HEK293T (cell line): ENCODE measurements at places on chromosomes 3 and 15.

- no peak for DNase-seq
Observed at GRCh38 chr3:65268426-65268825, 580.6 kb upstream of the ADAMTS9 start.

DNA sequence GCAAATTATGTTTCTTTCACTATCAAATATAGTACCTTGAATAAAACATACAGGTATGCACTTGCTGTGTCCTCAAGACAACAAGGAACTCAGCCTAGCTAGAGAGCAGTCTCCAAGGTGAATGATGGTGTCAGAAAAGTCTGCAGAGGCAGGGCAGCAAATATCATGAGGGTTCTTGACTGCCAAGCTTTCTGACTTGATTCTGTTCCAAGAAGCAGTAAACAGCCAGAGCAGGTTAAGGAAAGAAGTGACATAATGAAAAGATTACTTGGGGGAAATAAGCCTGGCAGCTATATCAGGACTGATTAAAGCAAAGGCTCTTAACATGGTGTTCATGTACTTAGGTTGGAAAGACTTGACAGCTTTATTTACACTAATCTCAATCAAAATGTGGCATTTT lies 192.2 kb upstream of the GADL1 start:
- no peak for DNase-seq

DNA sequence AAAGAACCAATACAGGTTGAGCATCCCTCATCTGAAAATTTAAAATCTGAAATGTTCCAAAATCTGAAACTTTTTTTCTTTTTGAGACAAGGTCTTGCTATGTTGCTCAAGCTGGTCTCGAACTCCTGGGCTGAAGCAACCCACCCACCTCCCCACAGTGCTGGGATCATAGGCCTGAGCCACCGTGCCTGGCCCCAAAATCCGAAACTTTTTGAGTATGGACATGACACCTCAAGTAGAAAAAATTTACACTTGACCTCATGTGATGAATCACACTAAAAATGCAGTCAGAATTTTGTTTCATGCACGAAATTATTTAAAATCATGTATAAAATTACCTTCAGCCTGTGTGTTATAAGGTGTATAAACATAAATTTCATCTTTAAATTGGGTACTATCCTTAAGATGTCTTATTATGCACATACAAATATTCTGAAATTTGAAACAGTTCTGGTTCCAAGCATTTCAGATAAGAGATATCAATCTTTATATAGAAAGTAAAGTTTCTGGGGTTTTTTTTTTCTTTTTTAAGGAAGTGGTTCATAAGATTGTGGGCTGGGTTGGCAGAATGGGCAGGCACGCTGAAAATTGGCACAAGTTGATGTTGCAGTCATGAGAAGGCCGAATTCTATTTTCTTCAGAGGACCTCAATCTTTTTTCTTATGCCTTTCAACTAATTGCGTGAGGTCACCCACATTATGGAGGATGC lies 72.5 kb downstream of the SPRED1 start:
- DNase-seq, result no peak

DNA sequence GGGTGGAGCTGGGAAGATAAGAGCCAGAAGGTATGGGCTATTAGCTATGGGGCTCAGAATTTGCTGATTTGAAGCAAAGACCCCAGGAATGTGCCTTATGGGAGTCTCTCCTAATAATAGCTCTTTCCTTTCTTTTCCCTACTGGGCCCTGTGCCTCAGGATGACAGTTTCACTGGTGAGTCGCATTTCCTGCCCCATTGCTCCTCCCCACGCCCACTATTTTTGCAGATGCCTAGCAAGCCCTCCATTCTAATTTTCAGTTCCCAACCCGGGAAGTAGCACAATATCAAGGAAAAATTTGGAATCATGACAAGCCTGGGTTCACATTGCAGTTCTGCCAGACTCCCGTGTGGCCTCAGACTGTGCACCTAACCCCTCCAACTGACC lies 583 bp downstream of the IL17RE start:
- no peak for DNase-seq

DNA sequence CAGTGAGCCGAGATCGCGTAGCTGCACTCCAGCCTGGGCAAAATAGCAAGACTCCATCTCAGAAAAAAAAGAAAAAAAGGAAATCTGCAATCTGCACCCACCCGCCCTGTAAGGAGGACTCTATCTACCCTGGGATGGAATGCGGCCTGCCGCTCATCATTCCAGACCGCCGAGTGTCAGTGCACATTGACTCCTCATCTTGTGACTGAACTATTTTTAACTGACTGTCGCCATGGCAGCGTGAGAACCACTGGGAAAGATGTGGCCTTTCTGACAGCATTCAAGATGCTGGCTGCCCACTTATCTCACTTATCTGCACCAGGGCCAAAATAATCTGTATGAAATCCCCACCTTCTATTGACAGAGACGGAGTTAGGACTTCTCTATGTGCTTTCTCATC lies 38.8 kb upstream of the ANKRD34C start:
- DNase-seq, result no peak

DNA sequence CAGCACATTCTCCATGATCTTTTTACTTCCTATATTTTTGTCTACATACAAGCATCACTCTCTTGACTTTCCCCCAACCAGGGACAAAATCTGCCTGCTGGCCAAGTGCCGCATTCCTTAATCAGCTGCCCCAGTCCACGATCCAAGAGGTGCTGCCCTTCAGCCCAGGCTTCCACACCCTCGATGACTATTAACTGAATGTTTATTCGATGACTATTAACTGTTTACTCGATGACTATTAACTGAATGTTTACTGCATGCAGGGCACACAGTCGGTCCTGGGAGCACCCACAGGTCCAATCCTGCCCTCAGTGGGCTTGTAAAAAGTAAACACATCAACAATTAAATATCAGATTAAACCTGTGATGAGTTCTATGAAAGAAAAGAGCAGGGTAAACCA lies 256.9 kb downstream of the ARRDC4 start:
- DNase-seq, result no peak

GRCh38 chr3:98029083-98029482 lies 6.0 kb downstream of the GABRR3 start:
- DNase-seq, result no peak

DNA sequence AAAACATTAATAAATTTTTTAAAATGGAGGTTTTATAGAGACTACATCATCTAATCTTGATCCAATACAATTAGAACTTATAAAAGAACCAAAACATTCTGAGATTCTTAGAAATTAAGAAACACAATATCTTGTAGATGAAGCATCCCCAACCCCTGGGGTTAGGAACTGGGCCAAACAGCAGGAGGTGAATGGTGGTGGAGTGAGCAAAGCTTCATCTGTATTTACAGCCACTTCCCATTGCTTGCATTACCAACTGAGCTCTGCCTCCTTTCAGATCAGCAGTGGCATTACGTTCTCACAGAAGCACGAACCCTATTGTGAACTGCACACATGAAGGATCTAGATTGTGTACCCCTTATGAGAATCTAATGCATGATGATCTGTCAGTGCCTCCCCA lies 36.3 kb downstream of the KNL1 start:
- no peak for DNase-seq

GRCh38 chr3:135154186-135154585 lies 359.1 kb downstream of the EPHB1 start:
- no peak for DNase-seq
